ENCODE measurements at places on chromosomes 5 and 9. TPM values are rescaled to one million over a fixed set of nuclear protein-coding genes. Genes with fewer than 3 reads are reported as not detected.

Gene DOCK8
- 31.0 TPM for total RNA-seq

Gene PLCXD3
- total RNA-seq = 2.4 TPM

Gene ZDHHC11
- total RNA-seq = 11.0 TPM

DNA sequence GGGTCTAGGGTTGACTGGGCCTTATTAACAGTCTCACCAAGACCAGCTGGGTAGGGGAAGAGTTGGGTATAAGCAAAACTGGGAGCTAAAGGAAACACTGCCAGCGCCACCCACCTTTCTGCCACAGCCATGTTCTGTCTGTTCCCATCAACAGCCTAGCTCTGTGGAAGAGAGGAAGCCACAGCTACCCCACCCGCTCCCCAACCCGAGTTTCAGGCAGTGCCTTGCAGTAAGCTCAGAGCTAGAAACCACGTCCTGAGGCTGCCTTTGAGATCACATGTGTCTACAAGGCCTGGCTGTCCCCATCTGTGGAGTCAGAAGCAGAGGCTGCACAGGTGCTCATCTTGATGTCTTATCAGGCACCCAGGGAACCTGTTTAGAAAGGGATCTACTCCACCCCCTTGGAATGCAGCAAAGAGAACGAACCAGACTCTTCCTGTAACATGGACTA lies 15.3 kb downstream of the HNRNPH1 start:
- DNase-seq = peak; percentile 86

- DNase-seq = no peak
Measured at GRCh38 chr5:36423578-36424307, 122.0 kb upstream of the RANBP3L start.

Gene ZNF474
- total RNA-seq = 0.26 TPM

DNA sequence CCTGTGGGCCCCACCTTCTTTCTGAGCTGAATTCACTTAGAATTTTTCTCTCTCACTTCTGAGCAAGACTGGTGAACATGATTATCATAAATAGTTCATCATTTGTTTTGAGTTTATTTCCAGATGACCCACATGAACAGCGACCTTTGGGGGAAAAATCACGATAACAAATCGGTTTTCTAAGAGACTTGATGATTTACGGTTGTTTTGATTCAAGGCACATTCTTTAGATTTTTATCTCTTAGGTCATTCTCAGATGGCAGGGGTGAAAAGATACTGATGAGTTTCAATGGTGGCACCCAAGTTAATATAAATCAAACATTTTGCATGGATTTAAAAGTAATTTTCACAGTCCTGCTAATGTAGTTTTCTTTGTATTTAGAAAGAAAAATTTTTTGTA lies 95.1 kb downstream of the DMXL1 start:
- DNase-seq = no peak

Gene PCSK1
- total RNA-seq = 1.6 TPM

Gene PPIP5K2
- total RNA-seq = 54.5 TPM

Gene AQP7
- total RNA-seq = 323 TPM

Gene ZNF483
- 2.2 TPM for total RNA-seq

Gene BTNL9
- 407 TPM for total RNA-seq

Gene KIF27
- total RNA-seq = 3.9 TPM

Gene DNM1
- total RNA-seq = 24.1 TPM

DNA sequence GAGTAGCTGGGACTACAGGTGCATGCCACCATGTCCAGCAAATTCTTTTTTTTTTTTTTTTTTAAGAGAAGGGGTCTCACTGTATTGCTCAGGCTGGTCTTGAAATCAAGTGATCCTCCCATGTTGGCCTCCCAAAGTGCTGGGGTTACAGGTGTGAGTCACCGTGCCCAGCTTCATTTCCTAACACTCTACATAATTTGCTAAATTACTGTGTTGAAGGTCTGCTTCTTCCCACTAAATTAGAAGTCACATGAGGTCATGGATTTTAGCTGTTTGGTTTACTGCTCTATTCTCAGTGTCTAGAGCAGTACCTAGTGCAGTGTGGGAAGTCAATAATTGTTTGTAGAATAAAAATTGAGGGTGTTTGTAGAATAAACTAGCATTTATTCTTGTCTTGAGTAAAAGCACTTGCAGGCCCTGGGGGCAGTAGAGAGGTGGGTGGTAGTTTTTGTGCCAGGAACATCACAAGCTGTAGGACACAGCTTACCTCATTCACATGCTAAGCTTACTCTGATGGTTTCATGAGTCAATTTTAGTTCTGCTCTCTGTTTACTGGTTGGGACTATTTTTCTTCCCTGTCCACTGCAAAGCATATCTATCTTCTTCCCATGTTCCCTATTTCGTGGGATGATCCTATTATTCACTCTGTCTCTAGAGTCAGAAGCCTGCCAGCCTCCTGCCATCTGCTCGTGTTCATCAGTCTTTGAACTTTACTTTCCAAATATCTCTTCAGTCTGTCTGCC lies 7.0 kb downstream of the TEX48 start:
- DNase-seq = no peak

- no peak for DNase-seq
Measured at GRCh38 chr5:176579323-176579722, 30.2 kb downstream of the CDHR2 start.

All from mesenteric fat pad (tissue), 1 donor.